ENCODE measurements at places on chromosomes 6 and 20.

DNA sequence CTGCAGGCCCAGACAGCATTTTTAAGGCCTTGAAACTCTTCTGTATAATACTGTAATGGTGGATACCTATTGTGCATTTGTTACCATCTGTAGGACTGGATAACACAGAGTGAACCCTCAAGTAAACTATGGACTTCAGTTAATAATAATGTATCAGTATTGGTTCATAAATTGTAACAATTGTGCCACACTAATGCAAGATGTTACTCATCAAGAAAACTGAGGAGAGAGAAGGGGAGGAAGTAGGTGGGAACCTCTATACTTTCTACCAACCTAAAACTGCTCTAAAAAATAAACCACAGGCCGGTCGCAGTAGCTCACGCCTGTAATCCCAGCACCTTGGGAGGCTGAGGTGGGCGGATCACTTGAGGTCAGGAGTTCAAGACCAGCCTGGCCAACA, 10.8 kb downstream of the MAPK13 start:
- no peak for DNase-seq

- no peak for DNase-seq
These were observed 209.3 kb downstream of the RNF144B start for GRCh38 chr6:18596531-18596835.

GRCh38 chr6:127855542-127856159, 45.2 kb downstream of the THEMIS start:
- DNase-seq: no peak

DNA sequence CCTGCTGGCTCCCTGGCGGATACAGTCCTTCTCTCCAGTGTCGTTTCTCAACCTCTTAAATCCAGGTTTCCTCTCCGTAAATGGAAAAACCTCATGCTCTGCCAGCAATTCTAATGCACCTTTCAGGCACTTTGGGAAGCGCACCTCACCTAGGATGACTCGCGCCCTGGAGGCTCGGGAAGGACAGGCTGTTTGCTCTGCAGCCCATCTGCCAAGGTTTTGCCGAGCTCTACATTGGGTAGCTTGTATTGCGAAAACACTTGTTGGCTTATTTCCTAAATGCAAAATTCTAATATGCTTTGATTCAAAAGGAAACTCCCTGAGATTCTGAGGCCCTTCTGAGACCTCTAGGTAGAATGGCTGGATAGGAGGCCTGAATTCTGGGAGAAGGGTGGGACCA, 102.6 kb upstream of the MLN start:
- DNase-seq: no peak

GRCh38 chr20:36441027-36441414, 100.3 kb upstream of the MYL9 start:
- no peak for DNase-seq

DNA sequence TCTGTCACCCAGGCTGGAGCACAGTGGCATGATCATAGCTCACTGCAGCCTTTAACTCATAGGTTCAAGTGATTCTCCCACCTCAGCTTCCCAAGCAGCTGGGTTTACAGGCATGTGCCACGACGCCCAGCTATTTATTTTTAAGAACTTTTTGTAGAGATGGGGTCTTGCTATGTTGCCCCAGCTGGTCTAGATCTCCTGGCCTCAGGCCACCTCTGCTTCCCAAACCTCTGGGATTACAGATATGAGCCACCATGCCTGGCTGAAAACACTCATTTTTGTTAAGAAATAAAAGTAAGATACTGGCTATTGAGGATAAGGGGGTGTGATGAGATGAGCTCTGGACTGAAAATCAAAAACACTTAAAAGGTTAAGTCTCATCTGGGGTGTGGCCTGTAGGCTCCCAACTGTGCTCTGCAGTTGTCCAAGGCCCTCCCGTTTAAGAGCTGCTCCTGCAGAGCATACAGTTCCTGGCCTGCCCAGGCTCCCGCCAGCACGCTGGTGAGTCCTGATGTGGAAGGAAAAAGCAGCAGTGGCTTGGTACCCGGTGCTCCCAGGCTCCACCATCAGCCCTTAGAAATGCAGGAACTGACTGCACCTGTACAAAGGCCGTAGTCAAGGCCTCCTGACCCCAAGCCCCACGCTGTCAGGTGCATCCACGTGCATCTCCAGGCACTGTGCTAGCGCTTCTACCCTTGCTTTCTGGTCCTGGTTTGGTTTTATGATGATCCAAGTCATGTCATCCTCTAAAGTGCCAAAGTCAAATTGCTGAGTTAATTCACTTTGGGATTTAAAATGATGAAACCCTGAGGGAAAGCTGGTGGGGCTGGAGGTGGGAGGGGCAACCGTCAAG, 111.5 kb downstream of the TMEM242 start:
- no peak for DNase-seq

GRCh38 chr6:128029826-128030225, 129.0 kb upstream of the THEMIS start:
- no peak for DNase-seq

- DNase-seq: no peak
These were observed 1.1 kb downstream of the RAB32 start for GRCh38 chr6:146544616-146545182.

- no peak for DNase-seq
These were observed at the start of gene F13A1 for GRCh38 chr6:6319952-6320811. Gene F13A1, minus strand, starts transcription at chr6:6320662. Its CDS starts 1,998 bp downstream, at chr6:6318664.

Measured in GM12892 (cell line).